Activated CD4-positive, CD25-positive, alpha-beta regulatory T cell treated with anti-CD3 and anti-CD28 coated beads, Interleukin-2, amount 50 U/mL, for 72 hours (primary cell): ENCODE measurements at places on chromosomes 3 and 15.

- no peak for DNase-seq
Measured at GRCh38 chr3:36164400-36164799, 215.9 kb upstream of the STAC start.

DNA sequence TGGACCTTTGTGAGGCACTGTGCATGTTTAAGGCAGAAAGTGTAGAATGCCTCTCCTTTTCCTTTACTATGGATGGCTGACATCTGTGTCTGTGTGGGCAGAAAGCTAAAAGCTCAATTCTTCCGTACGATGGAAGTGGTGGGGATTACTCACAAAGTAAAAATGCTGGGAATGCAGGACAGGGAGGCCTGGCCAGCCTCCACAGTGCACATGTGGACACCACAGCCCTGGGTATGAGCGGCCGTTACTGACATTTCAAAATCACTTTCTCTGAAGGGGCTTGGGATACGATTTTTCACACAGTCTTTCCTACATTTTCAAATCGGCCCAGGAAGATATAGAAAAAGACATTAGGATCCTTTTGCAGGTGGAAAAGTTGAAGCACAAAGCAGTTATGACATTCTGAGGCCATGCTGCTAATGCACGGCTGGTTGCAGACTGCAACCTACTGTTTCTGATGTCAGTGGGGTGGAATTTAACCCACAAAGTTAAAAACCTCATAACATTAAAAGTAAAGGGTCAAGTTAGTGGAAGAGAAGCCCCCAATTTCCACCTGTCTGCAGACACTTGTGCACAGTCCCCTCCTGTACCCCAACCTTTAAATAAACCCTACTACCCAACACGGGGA lies 27.9 kb downstream of the EHD4 start:
- DNase-seq, result no peak

DNA sequence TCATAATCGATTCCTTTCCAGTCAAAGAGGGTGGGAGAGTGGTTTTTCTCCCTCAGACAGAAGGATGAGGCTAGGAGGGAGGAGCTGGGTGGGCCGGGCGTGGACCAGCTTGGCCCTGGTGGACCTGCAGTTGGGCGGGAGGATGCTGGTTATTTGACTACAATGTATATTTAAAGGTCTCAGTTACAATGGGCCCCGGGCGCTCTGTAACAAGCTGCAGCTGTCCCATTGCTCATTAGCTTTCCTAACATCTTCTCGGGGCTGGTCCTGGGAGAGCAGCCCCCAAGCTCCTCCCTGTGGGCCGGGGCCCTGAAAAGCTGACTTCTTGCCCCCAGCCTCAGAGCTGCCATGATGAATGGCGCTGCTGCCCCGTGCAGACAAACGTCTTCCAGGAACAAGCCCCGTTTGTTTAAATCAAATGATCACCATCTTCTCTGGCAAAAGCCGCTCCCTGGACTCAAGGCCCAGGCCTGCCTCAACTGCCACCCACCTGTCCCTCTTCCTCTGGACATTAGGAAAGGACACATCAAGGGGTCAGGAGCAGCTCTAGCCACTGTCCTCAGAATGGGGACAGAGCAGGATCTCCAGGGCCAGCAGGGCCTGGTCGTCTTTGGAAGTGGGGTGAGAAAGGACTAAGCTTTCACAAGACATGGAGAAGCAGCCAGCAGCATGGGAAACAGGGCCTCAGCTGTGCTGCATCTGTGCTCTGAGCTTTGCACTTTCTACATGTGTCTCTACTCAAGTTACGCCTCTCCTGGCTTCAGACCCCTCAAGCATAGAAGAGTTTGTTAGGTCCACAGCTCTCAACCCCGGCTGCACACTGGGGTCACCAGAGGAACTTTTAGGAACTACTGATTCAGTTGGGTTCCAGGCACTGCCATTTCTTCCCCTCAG lies 38.6 kb downstream of the MAGEF1 start:
- DNase-seq, result no peak

DNA sequence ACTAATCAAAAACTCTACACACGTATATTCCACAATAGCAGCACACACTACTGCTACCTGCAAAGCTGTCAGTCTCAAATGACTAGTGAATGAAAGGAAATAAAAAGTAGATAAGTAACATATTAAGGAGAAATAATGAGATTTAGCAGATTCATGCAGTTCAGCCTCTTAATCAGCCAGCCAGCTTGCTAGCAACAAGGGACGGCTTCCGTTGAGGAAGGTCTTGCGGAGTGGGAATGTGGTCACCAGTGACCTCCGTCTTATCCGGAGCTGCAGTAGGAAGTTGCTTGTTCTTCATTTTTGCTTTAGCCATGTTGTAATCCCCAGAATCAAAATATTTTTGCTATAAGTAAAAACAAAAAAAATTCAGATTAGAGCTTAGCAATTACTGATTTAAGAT lies 17.1 kb downstream of the ARPP19 start:
- DNase-seq, result no peak

DNA sequence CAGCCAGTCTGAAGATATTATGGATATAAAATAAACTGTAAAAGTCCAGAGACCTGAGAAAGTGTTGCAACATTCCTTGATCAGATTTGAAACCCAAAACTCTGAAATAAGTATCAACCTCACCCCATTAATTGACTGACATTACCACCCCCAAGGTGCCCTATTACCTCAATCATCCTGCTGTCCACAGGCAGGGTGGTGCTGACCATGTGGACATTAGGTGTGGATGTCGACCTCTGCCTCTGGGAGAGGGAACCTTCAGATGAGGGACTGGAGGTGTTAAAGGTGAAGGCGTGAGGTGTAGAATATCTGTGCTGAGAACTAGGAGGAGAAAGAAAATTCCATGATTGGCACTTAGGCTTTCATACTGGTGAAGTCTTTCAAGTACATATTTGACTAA lies 47.1 kb downstream of the MKRN2 start:
- DNase-seq, result no peak

DNA sequence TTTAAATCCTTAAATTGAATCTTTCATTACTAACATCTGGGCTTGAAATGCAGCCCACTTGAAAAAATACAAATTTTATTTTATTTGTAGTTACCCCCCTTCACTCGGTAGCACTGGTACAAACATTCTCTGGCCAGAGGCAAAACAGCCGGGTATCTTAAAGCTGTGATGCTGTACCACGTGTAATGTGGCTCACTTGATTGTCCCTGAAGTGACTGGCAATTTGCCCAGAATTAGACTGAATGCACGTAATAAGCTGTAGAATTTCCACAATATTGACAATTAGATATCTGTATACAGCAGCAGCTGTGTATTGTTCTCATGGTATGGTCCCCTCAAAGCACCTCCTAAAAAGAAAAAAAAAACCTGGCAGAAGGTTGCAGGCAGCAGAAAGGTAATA lies 192.8 kb upstream of the TBC1D5 start:
- DNase-seq, result no peak

- DNase-seq, result no peak
Measured at GRCh38 chr3:17310983-17311382, 426.2 kb downstream of the PLCL2 start.

GRCh38 chr3:64977308-64978100 lies 289.7 kb upstream of the ADAMTS9 start:
- no peak for DNase-seq

- no peak for DNase-seq
Measured at GRCh38 chr3:172142051-172142863, 102.9 kb downstream of the FNDC3B start.

DNA sequence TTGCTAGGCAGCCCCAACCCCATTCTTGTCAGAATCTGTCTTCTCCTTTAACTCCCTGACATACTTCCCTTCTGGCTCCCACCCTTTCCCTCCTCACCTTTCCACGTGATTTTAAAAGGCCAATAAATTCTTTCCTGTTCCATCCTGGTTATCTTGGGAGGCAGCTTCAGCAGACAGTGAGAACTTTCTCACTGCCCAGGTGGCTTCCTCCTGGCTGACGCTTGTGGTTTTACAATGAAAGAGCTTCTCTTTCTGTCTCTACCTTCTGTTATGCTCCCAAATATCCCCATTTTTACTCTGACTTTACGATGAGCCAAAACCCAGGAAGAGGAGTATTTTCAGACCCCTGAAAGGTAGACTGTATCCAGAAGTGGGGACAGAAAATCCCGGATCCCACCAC lies 42.1 kb downstream of the GASK1A start:
- no peak for DNase-seq

GRCh38 chr3:52341123-52341522 lies 25.0 kb downstream of the DNAH1 start:
- no peak for DNase-seq

GRCh38 chr15:63463793-63464192 lies 40.6 kb upstream of the USP3 start:
- no peak for DNase-seq

DNA sequence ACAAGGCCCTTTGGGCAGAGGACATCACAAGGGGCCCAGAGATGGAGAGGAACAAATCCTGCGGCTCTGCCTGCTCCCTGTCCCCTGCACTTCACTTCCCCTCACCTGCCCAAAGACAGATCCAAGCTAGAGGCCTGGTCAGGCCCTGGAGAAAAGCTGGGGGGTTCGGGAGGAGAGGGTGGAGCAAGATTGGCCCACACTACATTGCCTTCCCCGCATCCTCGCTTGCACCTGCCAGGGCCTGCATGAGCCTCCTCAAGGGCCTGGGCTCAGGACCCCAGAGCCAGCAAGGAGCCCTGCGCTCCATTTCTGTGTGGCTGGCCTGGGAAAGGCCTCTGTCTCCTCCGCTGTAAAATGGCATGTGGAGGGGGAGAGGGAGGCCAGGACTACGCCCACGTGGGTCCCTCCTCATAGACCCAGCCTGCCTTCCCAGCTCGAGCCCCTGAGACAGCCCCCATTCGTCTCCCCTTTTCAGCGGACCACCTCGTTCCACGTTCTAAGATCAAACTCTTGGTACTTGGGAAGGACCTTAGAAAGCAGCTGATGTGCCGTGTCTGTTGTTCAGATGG lies 106.0 kb downstream of the HMG20A start:
- no peak for DNase-seq

- DNase-seq, result no peak
Measured at GRCh38 chr15:90337256-90337655, 14.8 kb upstream of the ZNF774 start.

DNA sequence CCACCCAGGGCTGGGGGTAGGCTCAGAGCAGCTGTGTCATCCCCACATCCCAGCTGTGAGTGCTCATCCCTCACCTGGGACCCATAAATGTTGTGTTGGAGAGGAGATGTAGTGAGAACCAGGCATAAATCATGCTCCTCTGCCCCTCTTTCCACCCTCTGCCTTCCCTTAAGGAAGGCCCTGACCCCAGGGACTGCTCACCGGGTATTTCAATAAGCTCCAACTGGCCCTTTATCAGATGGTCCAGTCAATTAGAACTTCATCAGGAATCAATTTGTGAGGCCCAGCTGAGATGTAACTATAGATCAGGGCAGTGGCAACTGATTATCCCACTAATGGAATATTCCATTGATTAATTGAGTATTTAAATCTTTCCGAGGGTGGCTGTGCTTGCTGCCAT lies 50.8 kb upstream of the NTRK3 start:
- DNase-seq, result no peak

DNA sequence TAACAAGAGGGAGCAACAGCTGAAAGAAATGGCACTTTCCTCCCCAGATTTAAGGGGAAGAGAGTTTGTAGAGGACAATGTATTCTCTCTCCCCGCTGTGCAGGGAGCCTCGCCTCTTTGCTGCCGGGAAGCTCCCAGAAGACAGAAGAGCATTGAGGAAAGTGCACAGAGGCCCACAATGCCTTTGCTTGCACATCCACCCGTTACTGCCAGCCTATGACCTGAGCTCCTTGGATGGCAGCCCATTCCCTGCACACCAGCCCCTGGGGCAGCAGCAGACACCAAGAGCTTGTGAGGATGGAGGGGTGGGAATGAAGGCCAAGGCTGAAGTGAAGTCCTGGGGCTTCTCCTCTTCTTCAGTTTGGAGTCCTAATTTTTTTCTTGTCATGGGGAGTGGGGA lies 67.0 kb downstream of the CLDN11 start:
- DNase-seq, result no peak

DNA sequence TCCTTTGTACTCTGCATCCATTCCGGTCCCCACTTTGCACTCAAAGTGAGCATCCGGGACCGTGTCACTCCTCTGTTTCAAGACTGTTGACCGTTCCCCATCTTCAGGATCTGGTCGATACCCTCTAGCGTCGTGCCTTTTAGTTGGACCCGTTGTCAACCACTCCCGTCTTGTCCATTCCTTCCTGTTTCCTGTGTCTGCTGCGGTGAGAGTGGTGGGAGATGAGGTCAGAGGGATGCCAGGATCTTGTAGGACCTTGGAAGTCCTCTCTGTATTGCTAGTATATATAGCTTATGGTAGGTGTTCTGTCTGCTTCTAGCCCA lies 624 bp downstream of the BRK1 start:
- DNase-seq, result no peak

DNA sequence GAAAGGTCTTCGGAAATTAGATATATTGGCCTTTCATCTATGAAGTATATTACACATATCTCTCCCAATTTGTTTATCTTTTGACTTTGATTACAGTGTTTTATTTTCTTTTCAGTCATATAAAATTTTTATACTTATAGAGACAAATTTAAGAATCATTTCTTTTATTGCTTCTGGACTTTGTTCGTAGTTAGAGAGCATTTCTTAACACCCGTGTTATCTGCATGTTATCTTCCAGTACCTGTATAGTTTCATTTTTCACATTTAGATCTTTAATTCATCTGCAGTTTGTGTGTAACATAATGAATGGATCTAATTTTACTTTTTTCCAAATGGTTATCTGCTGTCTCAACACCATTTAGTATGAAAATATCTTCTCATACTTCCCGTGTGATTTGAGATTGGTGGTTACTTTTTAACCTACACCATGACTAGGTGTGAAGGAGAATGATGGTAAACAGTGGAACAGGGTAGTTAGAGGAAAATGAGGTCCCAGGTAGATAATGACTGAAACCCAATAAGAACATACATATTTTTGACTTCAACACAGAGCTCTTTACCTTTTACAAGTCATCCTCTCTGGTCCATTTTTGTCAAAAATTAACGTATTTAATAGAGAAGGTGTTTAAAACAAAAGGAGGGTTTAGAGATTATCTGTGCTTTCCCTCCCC lies 99.3 kb downstream of the LPP start:
- DNase-seq, result no peak

- DNase-seq, result no peak
Measured at GRCh38 chr3:47228088-47228487, 54.5 kb downstream of the KIF9 start.

GRCh38 chr15:67148196-67148701 lies 82.8 kb downstream of the SMAD3 start:
- DNase-seq, result no peak

DNA sequence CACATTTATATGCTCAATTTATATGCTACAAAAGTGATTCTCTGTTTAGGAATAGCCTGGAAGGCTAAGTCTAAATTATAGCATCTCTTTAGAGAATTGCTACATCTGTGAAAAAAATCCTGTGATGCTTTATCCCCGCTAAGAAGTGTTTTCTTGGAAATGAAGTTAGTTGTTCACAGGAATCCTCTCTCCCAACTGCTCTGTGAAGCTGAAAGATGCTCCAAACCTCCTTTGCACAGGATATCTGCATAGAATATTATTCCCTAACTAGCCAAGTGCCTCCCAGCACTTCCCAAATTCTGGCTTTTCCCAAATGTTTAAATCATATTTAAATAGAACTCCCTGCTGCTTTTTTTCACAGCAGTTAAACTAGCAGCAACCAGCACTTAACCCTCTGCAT lies 132.2 kb downstream of the SRGAP3 start:
- no peak for DNase-seq
